Umbilical cord (tissue), 2 donors: ENCODE measurements at places on chromosomes 12 and 14.
A peak's percentile ranks its signal among the peaks of the same experiment; 100 is the strongest.

DNA sequence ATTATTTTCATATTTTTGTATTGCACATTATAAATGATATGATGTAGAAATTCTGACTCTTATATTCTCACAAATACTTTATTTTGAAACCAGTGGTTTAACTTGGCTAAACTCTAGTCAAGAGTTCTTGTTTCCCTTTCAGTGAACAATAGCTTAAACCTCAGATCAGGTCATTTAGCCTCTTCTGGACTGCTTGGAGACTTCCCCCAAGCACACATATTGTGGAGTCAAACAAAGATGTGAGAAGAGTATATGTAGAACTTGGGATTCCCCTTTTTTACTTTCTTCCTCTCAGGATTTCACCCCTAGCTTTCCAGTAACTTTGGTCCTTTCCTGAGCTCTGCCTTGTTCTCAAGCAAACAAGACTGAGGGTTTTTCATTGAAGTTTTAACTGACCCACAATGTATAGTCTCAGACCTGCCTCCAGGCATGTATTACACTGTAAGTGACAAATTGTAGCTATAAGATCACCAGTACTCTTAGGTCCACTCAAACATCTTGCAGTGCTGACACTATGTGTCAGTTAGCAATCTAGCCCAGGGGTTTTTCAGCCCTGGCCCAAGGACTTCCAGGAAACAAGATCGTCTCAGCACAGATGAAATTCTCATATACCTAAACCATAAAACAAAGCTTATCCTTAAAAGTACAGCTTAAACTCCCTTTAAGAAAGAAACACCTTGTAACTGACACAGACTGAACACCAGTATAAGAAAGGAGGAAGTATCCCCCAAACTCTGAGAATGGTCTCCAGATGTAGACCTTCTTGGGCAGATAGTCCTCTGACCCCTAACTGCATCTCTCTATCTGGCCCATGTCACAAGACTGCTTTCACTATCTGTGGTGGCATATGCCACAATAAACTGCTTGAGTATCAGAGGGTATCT, 98.6 kb downstream of the SLC6A15 start:
- DNase-seq: no peak

DNA sequence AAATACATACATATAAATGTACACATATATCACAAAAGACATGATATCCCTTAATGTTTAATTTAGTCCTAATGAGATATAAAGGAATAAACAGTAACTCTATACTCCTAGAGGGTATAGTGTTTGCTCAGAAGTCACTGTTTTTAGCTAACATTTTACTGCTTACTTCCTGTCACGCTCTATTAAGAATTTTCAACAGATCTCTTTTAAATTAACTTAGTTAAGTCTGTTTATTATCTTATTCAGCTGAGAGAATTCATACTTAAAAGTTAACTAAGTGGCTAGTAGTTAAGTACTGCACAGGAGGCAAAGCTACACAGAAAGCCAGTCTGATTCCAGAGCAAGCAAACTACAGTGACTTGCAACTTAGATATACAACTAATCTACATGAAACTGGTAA, 39.9 kb downstream of the GXYLT1 start:
- DNase-seq: no peak

DNA sequence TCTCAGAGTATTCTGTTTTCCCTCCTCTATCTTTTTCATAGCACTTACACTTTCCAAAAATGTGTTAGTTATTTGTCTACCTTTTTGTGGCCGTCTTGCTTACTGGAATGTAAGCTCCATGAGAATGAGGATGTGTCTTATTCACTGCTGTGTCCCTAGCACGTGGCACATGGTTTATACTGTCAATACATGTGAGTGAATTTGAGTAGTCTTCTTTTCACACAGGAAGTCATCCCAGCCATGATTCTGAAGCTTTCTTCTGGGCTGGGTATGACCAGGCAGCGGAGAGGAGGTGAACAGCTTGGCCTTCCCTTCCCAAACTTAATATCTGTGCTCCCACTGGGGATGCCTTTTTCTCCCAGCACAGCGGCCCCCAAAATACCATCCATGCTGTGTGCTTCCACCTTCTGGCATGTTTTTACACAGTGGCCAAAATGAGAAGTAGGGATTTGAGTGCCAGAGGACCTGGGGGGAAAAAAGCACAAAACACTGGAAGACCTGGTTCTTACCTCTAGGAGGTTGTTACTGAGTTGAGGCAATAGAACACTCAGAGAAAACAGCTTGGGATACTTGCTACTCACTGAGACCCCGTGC, 10.3 kb downstream of the PLEKHG3 start:
- DNase-seq: no peak

DNA sequence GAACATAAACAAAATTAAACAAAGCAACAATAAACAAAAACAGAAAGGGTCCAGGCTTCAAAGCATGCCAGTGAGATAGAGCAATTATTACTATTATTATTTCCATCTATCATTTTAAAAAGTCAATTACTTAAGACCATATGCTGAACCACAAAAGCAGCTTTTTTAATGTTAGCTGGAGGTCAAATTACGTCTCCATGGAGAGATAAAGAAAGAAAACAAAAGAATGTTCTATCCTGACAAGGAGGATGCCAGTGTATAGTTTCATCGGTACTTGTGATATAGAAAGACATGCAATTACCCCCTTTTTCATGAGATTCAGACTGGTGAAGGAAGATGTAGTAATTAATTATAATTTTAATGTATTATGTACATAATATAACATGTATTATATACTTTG, 81.6 kb upstream of the DCN start:
- no peak for DNase-seq

GRCh38 chr12:52390739-52391617, 5.5 kb upstream of the KRT84 start:
- DNase-seq: peak; percentile 37

- peak; percentile 57 for DNase-seq
These were observed 46.7 kb downstream of the LRRC74A start for GRCh38 chr14:76872796-76873432.

DNA sequence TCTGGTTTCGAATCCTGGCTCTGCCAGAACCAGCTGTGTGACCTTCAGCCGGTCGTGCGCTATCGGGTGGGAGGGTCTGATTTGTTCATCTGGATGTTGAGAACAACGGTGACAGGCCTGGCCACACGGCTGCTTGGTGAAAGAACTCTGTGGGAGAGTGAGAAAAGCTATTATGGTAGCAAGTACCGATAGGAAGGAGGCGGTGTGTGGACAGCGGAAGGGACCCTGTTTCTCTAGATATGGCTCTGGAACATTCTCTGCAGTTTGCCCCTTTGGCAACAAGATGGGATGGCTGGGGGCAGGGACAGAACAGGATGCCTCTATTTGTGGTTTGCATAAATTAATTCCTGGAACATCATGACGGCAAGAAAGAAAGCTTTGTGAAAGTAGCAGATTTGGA, 347.3 kb downstream of the AACS start:
- no peak for DNase-seq

GRCh38 chr14:22898302-22899090, 15.5 kb downstream of the REM2 start:
- no peak for DNase-seq

DNA sequence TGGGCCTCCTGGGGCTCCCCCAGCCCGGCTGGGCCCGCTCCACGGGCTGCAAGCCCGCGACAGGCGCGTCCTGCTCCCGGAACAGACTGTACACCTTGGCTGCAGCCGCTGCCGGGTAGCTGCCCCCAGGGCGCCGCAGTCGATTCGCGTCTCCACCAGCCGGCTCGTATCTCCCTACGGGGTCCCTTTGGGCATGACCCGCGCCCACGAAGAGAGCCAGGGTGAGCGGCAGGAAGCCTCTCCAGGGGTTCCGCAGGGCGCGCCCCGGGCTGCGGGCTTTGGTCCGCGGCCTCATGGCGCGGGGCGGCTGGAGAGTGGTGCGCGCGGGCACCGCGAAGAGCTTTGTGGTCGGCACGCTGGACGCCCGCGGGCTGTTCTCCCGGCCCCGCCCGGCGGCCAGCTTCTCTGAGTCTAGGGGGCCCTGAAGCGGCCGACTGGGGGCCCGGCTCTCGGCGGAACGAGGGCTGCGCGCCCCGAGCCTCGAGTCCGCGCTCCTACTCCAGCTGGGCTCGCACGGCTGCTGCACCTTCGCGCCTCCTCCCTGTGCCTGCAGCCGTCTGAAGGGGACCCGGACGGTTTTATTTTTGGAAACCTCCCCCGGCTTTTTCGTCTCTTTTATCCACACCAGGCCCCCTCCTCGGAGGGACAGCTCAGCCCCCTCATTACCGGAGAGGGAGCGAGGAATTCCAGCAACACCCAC, at the start of gene LTBP2:
TSS of gene LTBP2 (minus strand) at position 588 of the 700 bp plus-strand sequence. CDS start at position 295, 293 bp downstream.
- DNase-seq: peak; percentile 46
